Stimulated activated CD4-positive, alpha-beta T cell treated with anti-CD3 and anti-CD28 coated beads, TNF-alpha, amount 100 ng/mL, for 48 hours (primary cell): ENCODE measurements at places on chromosomes 1 and 21.

GRCh38 chr1:45116820-45117219 lies 89.6 kb downstream of the ZSWIM5 start:
- no peak for DNase-seq

DNA sequence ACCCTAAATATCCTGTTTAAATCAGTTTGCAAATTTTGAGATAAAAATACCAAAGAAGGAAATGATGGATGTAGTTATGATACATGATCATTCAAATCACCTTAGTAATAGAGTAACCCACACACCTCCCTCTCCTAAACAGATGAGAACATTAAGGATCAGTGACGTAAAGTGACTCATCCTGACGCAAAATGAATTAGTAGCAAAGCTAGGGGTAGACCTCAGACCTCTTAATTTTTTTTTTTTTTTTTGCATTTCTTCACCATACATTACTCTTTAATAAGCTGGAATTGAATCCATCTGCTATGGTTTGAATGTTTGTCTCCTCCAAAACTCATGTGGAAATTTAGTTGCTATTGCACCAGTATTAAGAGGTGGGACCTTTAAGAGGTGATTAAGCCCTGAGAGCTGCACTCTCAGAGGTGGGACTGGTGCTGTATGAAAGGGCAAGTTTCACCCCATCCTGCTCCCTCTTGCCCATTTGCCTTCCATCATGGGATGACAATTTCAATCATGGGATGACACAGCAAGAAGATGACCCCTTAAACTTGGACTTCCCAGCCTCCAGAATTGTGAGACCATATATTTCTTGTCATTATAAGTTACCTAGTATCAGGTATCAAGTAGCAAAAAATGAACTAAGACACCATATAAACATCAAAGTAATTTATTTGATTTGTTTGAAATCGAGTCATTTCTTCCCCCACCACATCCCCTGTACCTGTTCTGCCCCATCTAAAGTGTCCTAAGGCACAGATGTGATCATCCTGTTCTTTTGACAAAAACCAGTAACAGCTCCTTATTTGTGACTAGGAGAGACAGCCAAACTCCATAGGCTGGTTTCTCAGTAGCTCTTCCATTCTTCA lies 114.6 kb upstream of the DUSP10 start:
- DNase-seq = no peak

DNA sequence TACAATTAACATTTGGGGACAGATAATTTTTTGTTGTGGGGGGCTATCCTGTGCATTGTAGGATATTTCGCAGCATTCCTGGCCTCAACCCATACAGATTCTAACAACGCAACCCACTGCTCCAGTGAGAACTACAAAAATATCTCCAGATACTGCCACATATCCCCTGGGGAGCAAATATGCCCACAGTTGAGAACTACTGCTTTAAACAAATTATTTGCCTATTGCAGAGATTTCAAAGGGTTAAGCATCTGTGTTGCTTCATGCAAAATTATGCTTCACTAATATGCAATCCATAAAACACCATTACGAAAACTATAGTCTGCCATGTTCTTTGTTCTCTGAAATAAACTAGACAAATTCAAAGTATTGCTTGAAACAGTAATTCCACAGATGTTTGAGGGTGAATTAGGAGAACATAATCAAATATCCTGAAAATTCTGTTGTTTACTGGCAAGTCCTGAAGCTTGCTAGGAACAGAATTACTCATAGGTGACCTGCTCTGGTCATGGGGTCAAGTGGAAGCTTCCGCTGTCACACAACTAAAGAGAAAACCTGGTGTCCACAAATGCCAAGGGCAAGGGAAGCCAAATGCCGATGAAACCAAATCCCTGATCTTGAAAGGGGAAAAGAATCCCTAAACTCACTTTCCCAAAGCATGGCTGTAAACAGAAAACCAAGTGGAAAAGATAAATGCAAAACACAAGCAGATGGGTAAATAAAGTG lies 149.4 kb downstream of the RERE start:
- no peak for DNase-seq

DNA sequence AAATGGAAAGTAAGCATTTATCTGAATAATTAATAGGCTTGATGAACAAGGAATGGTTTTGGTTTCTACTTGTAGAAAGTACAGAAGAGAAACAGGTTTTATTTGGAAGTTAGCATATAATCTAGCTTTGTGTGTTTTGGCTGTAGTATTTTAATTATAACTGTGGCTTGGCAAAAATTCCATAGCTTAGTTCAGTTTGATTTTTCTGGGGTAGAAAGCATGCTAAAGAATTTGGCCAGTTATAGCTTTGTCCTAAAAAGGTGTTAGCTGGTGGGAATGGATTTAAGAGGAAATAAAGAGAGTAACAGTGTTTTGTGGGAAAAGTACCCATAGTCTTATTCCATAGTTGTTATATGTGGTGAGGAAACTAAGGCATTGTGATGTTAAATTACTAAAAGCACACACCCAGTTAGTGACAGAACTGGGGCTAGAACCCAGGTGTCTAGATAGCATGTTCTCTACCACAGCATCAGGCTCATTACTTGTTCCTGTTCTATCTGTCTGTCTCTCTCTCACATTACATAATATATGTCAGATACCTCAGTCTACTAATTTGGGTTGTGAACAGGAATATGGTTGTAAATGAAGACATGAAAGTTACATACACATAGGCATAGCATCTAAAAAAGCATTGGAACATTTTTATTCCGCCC lies 55.0 kb downstream of the MPZL1 start:
- no peak for DNase-seq

- DNase-seq = no peak
Measured at GRCh38 chr21:41634858-41635257, 126.9 kb upstream of the TMPRSS2 start.

- no peak for DNase-seq
Measured at GRCh38 chr1:31911994-31912780, 26.0 kb downstream of the PTP4A2 start.

DNA sequence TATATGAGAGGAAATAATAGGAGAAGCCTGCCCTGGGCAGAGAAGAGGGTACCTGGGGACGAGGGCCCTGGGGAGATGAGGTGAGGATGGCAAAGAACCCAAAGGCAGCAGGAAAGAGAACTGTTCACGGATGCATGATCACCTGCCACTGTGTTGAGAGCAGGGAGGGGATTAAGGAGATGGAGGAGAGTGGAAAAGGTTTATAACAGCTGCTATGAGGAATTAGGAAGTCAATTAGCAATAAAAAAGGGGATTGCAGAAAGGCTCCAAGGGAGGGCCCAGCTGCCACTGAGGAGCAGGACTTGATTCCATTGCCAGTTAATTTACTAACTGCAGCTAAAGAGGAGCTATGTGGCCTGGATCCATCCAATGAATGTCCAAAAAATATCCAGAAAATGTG lies 61.1 kb downstream of the GFI1 start:
- no peak for DNase-seq

DNA sequence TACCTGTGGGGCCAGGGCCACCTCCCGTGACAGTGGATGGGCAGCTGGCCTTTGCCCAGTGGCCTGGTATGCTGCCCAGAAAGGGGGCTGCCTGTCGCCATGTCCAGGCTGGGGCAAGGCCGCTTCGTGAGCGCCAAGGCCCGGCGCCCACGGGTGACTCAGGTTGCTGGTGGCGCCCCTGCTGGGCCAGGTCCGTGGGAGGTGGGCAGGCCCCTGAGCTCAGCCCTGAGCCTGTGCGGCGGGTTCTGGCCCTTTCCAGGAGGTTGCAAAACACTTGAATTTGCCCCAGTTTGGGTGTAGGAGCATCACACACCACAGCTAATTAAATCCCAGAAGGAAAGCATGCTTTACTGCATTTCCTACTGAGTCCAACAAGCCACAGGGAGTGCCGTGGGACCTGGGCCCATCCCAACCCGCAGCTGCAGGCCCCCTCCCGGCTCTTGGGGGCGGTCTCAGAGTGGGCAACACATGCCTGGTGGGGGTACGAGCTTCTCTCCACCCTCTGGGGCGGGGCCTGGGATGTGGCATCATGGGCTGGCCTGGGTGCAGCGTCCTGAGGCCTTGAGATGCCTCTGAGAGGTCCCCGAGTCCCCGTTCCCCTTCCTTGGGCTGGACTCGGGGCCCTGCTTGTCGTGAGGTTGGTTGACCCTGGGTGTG lies 159.8 kb downstream of the PEX14 start:
- DNase-seq = no peak

DNA sequence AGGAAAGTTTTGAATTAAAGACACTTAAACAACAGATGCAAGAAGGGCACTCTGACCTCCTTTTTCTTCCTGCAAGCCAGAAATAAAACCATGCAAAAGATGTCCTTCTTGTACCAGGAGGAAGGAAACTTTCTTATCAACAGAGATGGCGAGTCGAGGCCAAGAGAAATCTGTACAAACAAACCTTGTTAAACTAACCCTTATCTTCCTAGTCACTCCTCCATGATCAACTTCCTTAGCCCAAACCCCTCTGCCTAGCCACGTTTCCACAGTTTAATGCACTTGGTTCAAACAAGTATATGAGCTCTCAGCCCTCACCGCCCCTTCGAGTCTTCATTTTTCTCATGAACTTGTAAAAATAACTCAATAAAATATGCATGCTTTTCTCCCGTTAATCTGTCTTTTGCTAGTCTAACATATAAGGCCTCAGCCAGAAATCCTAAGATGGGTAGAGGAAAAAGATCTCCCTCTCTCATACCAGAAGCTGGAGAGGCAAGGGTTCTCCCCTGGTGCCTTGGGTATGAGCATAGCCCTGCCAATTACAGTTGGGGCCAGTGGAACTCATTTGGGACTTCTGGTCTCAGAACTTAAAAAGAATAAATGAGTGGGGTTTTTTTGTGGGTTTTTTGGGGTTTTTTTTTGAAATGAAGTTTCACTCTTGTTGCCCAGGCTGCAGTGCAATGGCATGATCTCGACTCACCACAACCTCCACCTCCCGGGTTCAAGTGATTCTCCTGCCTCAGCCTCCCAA lies 141.7 kb upstream of the SOD1 start:
- DNase-seq = no peak

DNA sequence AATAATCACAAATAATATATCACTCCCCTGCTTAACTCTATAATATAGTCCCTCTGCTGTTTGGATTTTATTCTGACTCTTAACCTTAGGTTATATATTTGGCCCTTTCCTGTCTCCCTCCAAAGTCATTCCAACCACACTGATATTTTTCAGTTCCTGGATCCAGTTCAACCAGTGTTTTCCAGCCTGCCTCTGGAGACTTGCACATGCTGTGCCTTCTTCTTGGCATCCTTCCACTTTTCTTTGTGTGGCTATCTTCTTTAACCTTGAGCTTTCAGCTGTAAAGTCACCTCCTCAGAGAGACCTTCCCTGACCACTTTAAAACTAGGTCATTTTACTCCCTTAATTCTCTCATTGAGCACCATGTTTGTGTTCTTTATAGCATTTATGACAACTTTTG lies 19.4 kb downstream of the CERS2 start:
- no peak for DNase-seq

DNA sequence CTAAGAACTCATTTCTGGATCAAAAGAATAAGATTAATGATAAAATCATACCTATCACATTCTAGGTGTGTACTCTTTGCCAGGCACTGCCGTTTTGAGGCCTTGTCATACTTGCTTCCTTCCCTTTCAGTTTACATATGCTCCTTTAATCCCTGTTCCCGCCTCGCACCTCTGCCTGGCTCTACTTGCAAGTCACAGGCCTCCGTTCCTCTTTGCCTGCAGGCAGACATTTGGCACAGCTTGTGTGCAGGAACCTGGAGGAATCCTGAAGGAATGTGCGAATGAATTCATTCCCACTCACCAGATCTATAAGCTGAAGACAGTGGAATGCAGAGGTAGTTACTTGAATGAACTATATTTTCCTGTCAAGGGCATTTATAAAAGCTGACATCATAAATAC lies 13.8 kb downstream of the WLS start:
- no peak for DNase-seq

DNA sequence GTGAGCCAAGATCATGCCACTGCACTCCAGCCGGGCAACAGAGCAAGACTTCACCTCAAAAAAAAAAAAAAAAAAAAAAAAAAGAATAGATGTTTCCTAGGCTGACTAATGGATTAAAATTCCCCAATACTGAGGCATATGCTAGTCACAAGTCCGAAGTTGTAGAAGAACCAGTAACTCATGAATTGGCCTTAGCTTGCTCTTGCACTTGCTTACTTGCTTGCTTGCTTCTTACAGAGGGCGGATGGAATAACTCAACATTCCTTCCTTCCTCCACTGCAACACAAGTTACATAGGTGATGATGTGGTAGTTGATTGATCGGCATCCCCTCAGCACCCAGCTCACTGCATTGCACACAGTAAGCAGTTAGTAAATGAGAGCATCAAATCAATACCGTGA lies 2.8 kb upstream of the TARS2 start:
- no peak for DNase-seq

DNA sequence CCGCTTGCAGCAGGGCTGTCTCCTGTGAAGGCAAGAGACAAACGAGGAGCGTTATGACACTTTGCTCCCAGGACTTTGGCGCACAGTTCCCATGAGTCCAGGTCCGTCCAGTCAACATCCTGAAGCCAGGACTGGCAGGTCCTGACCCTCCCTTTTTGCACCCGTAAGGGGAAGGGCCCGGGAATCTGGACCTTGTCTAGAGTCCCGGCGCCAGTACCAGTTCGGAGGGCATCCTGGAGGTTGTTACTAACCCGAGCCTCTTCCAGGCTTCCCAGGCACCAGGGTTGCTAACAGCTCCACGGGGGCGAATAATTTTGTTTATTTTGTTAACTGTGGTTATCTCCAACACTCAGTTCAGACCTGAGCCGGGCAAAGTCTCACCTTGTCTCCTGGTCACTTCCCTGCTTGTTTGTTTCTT lies 682 bp upstream of the RWDD3 start:
- DNase-seq = no peak

- peak; percentile 94 for DNase-seq
Measured at GRCh38 chr1:28505406-28506187, at the start of gene RCC1. Gene RCC1 (plus strand): TSS chr1:28506043. CDS start chr1:28529867, 23,824 bp downstream.

DNA sequence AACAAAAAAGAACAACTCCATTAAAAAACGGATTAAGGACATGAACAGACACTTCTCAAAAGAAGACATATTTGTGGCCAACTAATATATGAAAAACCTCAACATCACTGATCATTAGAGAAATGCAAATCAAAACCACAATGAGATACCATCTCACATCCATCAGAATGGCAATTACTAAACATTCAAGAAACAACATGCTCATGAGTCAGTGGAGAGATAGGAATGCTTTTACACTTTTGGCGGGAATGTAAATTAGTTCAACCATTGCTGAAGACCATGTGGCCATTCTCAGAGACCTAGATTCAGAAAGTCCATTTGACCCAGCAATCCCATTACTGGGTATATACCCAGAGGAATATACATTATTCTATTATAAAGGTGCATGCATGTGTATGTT lies 1442.6 kb upstream of the B3GALT2 start:
- no peak for DNase-seq

DNA sequence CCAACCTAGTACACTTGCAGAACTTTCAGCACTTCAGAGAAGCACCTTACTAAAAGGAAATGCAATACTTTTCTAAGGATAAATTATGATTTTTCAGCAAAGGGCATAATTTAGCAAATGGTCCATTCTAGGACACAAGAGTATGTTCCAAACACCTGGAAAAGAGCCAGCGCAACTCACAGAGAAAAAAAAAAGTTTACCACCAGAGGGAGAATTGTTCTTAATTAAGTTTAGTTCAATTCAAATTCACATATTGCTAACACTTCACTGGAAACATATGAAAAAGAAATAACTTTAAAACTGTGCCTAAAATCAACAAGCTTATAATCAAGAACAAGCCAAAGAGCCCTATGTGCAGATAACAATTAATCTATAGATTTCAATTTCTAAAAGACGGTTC lies 338.1 kb downstream of the SEC16B start:
- no peak for DNase-seq
